Fibroblast of villous mesenchyme (primary cell): ENCODE measurements at places on chromosomes 7 and 10. TPM values are rescaled to one million over a fixed set of nuclear protein-coding genes. Genes with fewer than 3 reads are reported as not detected.

- DNase-seq: no peak
Measured at GRCh38 chr10:62108759-62109586, 159.7 kb downstream of the RTKN2 start.

DNA sequence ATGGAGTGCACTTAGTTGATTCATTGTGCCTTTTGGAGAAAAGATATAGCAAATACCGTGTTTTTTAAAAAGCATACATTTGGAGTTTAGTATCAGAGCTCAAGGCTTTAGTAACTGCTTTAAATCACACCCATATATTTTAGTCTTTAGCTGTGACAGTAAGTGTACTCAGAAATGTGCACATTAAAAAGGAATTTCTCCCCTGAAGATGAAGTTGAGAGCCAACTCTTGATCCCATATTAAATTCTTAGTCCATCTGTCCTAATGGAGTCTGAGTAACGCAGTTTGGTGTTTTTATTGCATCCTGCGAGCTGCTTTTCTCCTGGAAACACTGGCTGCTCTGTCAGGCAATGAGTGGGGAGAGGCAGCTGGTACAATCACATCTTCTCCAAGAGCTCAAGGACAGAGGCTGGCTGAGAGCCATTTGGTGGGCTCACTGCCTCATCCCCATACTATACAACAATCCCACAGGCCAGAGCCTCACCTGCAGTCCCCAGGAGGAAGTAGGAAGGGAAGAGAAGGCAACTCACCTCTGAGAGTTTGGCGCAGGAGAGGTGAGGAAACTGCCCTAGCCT, 473.6 kb upstream of the C7orf33 start:
- no peak for DNase-seq

GRCh38 chr10:61065051-61065450, 121.1 kb upstream of the RHOBTB1 start:
- no peak for DNase-seq

GRCh38 chr7:121330053-121330833, 1.4 kb downstream of the WNT16 start:
- no peak for DNase-seq

- peak; percentile 26 for DNase-seq
Measured at GRCh38 chr10:234708-235406, 99.6 kb downstream of the ZMYND11 start.

DNA sequence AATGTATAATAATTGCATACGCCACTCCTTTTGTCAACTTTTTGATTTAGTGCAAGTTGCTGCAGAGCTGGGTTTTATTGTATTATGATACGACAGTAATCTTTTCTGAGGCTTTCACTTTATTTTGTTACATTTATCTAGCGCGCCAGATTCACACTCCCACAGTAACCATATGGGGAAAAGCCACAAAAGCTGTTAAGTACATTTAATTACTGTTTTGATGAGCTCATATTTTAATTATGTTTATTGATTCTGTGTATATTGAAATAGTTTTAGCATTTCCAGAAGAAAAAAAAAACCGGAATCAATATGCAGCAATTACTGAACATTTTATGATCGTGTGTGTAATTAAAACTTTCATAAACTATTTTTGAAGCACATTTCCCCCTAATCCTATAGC, 118.5 kb downstream of the RAB11FIP2 start:
- no peak for DNase-seq

DNA sequence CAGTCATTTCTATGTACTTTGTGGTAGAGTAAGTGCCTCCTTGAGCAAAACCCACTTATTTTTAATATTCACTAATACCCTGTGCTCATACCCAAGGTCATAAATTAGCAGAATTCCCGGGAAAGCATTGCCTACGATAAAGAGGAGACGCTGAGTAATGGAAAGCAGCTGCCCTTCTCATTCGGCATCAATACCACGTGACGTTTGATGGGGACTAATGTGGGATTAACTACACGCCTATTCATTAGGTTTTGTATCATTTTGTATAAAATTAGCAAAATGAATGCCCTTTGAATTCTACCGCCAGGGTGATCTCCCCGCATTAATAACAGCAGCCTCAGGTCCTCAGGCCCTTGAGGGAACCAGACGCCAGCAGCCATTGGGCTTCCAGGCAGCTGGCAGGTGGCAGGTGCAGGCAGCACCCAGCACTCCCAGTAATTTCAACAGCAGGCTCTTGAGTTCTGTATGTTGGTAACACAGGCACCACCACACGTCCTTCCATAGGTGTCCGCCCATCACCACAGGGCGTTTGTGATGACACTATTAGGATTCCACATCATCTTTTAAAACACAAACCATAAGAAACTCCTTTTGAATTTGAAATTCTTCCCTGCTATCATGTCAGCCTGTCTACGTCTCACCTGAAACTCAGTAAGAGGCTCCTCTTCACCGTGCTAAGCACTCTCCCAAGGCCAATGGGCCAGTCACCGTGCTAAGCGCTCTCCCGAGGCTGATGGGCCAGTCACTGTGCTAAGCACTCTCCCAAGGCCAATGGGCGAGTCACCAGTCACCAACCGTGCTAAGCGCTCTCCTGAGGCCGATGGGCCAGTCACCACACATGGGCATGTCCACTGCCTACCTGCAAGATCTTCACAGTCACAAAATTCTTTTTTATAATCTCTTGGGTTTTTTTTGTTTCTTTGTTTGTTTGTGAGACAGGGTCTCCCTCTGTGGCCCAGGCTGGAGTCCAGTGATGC, 509.4 kb downstream of the PTPRN2 start:
- no peak for DNase-seq

The HOXA6 gene
- 10.6 and 11.2 TPM in 2 replicates for total RNA-seq

- no peak for DNase-seq
Measured at GRCh38 chr7:99027841-99028240, 116.1 kb downstream of the SMURF1 start.

DNA sequence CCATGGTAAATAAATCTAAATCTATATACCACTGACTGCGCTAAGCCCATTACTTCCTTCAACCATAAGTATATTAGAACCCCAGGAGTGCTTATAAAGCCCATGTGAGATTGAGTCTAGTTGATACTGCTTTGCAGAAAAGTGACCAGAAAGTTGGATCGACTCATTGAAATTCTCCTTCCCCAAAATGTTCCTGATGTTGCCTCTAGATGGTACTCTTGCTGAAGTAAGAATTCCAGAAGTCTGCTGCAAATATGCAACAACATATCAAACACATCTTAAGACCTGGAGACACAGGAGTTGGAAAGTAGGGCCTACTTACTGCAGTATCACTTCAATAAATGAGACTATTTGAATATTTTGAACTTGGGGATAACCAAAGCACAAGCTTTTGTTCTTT, 550.8 kb downstream of the IPMK start:
- peak; percentile 42 for DNase-seq

DNA sequence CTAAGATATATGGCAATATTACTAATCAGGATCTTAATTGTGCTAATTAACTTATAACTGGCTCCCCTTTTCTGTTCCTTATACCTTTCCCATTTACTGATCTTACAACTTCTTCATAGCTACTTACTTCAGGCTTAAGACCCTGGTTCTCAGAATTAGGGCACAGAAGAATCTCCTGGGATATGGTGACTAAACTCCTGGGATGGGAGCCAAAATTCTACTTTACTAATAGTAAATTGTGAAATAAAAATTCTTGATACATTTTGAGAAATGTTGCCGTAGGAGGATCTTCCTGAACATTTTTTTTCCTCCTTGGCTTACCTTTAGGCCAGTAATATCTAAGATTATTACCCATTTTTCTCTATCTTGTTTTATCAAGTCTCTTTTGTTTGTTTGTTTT, 309.5 kb downstream of the ATRNL1 start:
- DNase-seq: peak; percentile 36

DNA sequence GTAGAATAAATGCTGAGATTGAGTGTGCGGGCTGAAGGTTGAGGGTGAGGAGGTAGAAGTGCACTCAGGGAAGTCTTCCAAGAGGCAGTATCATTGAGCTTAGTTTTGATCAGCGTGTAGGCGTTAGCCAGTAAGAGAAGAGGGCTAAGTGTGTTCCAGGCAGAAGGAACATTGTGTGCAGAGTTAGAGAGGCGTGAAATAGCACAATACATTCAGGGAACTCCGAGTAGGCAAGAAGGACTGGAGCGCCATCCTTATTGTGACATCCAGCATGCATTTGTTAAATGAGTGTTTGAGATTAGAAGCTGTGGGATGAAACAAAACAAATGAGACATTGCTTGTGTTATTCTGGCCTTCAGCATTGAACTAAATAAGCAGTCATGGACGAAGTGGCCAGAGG, 140.9 kb upstream of the MKLN1 start:
- peak; percentile 52 for DNase-seq

The GBX1 gene
- not detected in 2 replicates for total RNA-seq

GRCh38 chr7:101127460-101128039, 646 bp downstream of the SERPINE1 start:
- no peak for DNase-seq

DNA sequence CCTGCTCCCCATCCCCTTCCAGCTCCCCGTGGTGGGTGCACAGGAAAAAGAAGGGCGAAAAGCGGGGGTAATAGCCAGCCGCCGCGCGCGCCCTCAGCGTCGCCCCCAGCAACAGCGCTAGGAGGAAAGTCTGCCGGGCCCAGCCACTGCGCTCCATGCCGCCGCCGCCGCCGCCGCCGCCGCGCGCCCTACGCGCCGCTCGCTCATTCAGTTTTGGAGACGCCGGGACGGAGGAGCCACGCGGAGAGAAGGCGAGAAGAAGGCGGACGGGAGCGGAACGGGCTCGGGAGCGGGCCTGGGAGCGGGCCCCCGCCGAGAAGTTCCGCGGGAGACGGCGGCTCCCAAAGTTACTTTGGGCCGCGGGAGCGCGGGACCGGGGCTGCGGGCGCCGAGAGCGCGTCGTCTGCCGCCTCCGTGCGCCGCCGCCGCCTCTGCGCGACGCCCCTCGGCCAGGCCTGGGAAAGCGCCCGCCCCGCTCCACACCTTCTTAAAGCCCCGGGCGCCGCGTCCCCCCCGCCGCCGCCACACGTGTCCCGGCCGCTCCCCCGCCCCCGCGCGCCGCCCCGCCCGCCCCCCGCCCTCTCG, at the start of gene RELN:
Gene RELN (minus strand): TSS at position 459 of the 585 bp plus-strand sequence. CDS start 302 bp downstream, at position 157.
- peak; percentile 23 for DNase-seq

DNA sequence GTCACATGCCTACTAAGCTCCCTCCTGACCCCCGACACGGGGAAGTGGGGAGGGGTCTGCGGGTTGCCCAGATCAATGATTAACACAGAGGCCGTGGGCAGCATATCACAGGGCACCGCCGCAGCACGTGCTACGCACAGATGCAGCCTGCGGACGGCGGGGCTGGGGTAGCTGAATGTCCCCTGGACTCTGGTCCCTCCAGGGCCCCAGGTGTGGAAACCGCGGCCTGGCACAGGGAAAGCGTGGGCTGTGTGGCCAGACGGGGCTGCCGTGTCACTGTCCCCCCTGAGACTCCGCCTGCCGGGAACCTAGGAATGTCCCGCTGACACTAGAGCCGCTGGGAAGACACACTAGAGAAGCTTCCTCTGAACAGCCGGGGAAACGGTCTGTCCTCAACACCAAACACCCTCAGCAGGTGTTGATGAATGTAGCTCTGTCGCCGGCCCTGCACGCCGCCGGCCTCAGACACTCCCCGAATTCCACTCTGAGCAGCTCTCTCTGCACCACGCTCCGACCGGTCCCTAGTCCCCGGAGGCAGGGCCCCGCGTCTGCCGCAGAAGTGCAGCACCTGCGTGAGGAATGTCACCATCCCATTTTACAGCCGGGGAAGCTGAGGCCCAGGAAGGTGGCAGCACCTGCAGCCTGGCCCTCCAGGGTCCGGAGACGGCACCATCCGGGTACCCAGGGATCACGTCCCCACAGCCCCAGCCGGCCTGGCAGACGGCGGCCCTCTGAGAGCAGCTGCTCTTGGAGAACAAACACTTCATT, 33.4 kb upstream of the PDGFA start:
- no peak for DNase-seq

The TRRAP gene
- total RNA-seq: 18.7 and 20.3 TPM in 2 replicates

DNA sequence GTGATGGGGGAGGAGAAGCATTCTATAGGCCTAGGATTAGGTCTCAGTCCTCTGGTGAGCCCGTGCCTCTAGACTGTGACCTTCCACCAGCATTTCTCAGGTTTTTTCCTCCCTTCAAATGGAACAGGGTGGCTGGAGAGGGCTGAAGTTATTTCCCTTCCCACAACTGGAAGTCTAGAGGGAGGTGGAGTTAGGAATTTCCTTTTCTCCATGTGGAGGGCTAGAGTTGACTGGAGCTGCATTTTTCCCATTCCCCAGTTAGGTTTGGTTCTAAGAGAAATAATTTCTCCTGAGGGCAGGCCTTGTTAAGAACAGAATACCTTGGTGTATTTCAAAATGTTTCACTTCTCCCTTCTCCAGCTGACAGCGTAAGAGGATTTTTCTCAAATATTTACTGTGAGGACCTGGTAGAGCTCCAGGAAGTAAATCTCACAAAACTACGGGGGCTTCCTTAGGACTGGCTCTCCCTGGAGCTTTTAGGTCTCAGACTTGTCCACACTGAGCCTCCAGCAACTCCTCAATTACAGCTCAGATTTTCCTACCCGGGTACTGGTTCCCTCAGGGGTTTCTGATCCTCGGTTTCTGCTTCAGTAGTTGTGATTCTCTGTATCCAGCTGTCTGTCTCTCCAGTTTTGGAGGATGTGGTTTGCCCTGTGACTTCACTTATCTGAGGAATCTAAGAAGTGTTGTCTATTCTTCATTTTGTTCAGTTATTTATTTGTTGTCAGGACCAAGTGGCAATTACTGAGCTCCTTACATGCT, 6.0 kb upstream of the REEP3 start:
- peak; percentile 78 for DNase-seq

DNA sequence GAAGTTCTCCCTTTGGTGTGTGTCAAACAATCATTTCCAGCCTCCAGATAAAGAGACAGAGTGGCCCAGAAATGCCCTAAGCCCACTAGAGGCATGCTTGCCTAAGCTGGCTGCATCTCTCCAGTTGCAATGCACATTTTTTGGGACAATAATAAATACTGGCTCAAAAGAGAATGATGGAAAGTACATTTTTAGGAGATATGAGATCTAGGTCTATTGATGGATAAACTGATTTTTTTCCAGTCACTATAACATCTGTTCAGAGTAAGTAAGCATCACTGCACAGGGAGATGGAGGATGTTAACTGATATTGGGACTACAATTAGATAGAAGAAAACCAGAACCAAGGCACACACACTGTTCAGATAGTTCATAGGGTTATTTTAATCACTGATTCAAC, 553.0 kb downstream of the GRM8 start:
- no peak for DNase-seq

The LIPK gene
- total RNA-seq: not detected in 2 replicates

DNA sequence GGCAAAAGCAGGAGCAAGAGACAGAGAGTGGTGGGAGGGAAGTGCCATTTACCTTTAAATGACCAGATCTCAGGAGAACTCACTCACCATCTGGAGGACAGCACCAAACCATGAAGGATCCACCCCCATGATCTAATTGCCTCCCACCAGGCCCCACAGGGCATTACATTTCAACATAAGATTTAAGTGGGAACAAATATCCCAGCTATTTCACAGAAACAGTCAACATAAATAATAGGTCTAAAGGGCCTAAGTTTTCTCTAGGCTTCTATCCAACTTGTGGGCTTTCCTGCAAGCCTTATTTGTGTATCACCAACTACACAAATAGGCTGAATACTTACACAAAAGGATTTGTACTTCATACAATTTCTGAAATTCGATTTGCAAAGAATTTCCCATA, 196.8 kb upstream of the POT1 start:
- DNase-seq: peak; percentile 14

GRCh38 chr10:9137368-9137767, 1082.9 kb downstream of the GATA3 start:
- no peak for DNase-seq

- DNase-seq: no peak
Measured at GRCh38 chr10:127354255-127354654, 157.9 kb upstream of the INSYN2A start.

GRCh38 chr10:120382360-120382759, 74.7 kb upstream of the PLPP4 start:
- DNase-seq: no peak

GRCh38 chr7:106178593-106179134, 66.6 kb upstream of the SYPL1 start:
- peak; percentile 63 for DNase-seq
